Glomerular endothelial cell (primary cell): ENCODE measurements at places on chromosomes 1 and 21. TPM values are rescaled to one million over a fixed set of nuclear protein-coding genes. Genes with fewer than 3 reads are reported as not detected.

- DNase-seq = no peak
Observed at GRCh38 chr1:71413441-71414175, 332.8 kb upstream of the ZRANB2 start.

The LRRC53 gene
- not detected in 2 replicates for total RNA-seq

GRCh38 chr1:87119541-87120140, 205.2 kb downstream of the HS2ST1 start:
- DNase-seq = no peak

The NFIA gene
- total RNA-seq = 6.2 and 18.4 TPM in 2 replicates

- no peak for DNase-seq
Observed at GRCh38 chr1:47181955-47182675, 7.7 kb downstream of the PDZK1IP1 start.

The HIVEP3 gene
- total RNA-seq = 6.3 and 7.6 TPM in 2 replicates

GRCh38 chr1:109239409-109240068, 9.8 kb upstream of the CELSR2 start:
- no peak for DNase-seq

The DEGS1 gene
- 181 and 198 TPM in 2 replicates for total RNA-seq

DNA sequence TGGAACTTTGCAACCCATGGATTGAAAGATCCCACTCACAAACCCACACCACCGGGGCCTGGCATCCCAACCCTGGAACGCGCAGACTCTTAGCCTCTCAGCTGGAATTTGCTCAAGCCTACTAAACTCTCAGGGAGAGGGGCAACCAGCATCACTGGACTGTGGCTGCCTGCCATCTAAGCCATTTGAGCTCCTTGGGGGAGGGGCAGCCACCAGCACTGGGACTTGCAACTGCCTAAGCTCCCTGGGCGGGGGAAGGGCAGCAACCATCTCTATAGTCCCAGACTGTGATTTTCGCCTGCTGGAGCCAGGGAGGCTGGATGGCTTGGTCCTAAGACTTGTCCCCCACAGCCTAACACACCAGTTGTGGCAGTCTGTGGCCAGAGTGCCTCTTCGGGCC, 122.3 kb downstream of the SNX7 start:
- no peak for DNase-seq
